ENCODE measurements at places on chromosomes 4 and X.

DNA sequence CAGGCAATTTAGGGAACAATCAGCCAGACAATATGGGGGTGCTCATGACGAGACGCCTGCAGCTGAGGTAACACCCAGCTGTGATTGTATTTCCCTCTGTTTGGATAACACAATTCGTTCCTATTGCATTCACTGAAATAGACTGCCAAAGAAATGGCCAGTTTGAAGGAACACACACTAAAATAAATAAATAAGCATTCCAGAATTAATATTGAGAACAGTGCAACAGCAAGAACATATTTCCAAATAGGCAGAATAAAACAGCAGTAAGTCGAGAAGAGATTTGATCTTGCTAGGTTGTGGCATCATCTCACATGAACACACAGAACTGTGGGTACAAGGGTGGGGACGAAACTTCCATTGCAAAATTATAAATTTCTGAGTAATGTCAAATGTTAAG, 133.5 kb upstream of the FAM47B start:
- no peak for DNase-seq

DNA sequence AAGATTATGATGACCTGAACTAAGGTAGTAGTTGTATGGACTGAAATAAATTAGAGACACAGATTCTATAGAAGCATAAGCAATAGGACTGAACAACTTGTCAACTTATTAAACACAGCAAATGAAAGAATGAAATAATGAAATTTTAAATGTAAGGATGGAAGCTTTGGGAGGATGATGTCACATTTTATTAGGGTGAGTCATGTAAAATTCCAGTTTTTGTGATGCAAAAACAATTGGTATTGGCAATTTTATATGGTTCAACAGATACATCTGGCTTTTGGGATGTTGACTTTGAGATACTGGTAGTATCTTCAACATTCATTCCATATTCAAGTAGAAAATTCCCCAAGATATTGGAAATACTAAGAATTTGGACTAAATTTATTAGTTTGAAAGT, 72.7 kb upstream of the IL15 start:
- DNase-seq: no peak

GRCh38 chr4:38500433-38500832, 163.6 kb upstream of the KLF3 start:
- DNase-seq: no peak

GRCh38 chrX:155857561-155857960, 23.6 kb upstream of the VAMP7 start:
- DNase-seq: no peak

DNA sequence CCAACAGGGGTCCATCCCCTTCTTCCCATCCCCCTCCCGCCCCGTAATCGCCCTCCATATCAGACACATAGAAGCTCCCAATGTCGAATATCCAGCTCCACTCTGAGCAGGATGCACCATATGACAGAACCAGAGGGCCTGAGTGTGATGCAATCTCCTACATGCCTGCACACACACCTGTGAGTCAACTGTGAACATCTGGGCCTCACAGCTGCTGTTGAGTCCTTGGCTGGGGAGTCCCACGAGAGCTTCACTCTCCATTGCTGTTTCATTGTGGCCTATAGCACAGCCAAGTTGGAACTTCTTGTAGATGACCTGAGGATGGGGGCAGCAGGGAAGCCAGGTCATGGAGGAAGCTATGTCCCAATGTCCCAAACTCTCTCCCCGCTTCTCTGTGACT, 8.2 kb downstream of the SLC38A5 start:
- no peak for DNase-seq

GRCh38 chr4:109172301-109172700, 130.2 kb downstream of the COL25A1 start:
- no peak for DNase-seq

DNA sequence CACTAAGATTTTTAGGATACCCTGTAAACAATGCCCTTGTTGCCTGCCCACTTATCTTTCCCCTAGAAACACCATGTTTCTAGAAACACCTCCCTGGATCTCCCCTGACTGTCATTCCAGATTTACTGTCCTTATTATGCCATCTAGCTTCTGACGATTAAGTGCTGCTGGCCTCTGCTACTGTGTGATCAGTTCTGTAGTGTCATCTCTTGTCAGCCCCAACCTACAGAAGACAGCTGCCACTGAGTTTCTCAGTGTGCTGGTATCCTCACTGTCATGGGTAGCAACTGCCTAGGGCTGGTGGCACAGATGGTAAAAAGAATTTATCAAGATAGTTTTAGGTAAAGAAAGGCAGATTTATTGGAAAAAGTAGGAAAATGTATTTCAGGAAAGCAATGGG, 68.7 kb upstream of the WWC2 start:
- no peak for DNase-seq

GRCh38 chr4:102180046-102180445, 165.2 kb downstream of the SLC39A8 start:
- no peak for DNase-seq

GRCh38 chr4:48134081-48134480, at the start of gene TXK:
TXK (minus strand) TSS chr4:48134250; CDS start chr4:48134170, 80 bp downstream.
- no peak for DNase-seq

GRCh38 chr4:20195071-20195885, 56.4 kb upstream of the SLIT2 start:
- DNase-seq: no peak

DNA sequence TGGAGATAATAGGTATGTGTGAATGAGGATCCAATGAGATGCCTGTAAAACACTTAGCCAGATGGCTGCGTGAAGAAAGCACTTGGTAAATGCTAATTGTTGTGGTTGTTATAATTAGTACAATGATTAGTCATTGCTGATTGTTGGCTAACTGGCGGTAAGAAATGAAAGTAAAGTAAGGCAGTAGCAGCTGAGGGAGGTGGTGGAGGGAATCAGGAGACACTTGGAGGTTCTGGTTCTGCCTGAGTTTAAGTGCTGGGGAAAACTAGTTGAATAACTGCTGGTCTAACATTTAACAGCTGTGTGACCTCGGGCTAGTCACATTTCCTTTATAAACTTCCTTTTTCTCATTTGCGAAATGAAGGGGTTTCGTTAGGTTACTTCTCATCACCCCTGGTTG, 30.9 kb downstream of the CD38 start:
- no peak for DNase-seq

DNA sequence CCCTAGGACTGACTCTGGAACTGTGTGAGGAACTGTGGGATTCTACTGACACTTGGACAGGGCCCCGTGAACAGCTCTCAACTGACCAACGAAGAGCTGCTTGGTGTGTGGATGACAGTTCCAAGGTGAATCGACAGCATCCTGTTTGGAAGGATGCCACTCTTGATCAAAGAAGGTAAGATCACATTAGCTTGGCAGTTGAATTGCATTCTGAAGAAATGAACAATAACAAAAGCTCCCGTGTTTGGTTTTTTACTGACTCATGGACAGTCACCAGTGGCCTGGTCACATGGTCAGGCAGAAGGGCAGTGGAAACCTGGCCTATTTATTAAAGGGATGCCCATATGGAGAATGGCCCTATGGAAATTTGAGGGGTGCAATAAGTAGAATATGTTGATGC, 33.1 kb upstream of the GPR34 start:
- no peak for DNase-seq

DNA sequence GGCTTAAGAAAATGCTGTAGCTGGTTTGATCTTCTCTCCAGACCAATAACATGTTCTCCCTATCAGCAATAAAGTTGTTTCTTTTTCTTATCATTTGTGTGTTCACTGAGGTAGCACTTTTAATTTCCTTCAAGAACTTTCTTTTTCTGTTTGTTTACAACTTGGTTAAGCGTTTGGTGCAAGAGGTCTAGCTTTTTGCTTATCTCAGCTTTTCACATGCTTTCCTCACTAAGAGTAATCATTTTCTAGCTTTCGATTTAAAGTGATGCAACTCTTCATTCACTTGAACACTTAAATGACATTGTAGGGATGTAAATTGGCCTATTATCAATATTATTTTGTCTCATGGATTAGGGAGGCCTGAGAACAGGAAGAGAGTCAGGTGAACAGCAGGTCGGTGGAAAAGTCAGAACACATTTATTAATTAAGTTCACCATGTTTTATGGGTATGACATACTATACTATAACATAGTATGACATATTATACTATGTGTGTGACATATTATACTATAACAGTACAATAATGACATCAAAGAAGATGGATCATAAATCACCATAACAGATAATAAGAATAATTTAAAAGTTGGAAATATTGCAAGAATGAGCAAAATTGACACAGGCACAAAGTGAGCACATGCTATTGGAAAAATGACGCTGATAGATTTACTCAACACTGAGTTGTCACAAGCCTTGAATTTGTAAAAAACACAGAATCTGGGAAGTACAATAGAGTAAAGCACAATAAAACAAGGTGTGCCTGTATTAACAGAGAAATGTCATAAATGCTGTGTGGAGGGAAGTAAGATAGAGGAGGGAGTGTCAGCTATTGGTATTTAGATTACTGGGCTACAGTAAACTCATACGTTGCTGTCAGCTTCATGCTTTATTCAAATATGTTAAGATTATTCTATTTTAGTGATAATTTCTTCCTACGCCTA, 218.6 kb upstream of the SLC7A11 start:
- DNase-seq: no peak

DNA sequence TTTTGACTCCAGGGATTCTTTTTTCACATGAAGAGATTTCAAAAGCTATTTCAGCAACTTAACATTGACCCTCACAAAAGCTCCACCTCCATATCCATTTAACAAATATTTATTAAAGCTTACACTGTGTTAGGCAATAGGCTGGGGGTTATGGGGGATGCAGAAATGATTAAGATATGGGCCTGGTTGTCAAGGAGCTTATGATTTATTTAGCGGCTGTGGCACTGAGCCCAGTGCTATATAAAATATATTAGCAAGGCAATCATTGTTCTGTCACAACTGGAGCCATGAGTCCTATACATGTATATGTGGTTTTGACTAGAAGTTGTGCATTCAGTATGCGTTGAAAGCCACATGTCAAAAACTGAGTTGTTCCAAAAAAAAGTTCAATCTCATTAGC, 131.1 kb downstream of the GPC3 start:
- no peak for DNase-seq

DNA sequence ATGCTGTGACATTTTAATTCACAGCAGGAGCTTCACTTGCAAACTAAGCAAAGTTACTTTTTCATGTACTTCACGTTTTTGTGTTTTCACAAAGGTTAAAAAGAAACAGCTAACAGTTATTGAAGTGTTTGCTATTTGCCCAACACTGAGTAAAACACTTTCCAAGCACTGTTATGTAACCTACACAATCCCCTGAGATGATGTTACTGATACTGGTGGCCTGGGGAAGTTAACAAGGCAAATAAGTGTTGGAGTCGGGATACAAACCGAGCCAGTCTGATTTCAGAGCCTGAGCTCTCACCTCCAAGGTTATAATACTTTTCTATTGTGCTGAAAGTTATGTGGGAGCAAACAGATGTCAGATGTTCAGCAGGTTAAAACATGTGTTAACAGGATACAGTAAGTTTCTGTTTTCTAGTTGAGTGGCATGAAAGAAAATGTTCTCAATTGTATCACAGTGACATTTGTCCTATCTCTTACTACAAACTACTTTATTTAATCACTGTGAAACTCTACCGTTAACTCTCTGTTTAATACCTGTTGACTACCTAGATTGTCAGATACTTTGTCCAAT, 3.9 kb upstream of the CXCL13 start:
- DNase-seq: no peak

GRCh38 chr4:8129785-8130184, 28.8 kb downstream of the ABLIM2 start:
- DNase-seq: no peak

GRCh38 chr4:1152290-1152689, 20.1 kb downstream of the SPON2 start:
- DNase-seq: no peak

DNA sequence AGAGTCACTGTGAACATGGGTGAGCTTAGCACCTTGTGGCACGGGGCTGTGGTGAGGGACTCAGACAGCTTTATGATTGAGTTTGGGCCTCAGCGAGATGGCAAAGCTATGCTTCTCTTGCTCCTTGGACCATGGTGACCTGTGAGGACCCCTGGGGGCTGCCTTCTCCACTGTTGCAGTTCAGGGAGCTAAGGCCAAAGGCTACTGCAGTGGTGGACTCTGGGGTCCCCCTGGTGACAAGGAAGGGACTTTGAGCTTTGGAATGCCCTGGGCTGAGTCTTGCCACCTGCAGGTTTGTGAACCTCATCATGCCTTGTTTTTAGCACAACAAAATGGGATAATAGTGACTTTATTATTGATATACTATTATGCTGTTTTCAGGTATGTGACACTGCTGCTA, 36.5 kb downstream of the TBL1X start:
- no peak for DNase-seq

DNA sequence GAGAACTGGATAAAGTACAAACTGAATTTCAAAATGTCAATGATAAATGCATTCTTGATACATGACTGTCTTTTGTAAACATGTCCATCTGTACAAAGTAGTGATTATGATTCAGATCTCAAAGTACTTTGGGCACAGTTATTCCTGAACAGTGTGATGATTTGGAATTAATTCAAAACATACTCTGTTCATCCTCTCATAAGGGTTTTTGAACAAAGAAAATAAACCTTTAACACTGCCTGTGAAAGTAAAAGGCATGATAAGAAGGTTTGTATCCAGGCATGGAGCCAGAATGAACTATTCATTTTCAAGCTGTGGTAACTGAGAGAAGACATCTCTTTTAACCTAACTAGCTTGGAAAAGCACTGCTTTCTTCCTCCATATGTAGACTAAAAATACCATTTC, 883 bp upstream of the KLHL4 start:
- no peak for DNase-seq

GRCh38 chr4:121957266-121957665, 5.4 kb upstream of the TRPC3 start:
- DNase-seq: no peak

- no peak for DNase-seq
Observed at GRCh38 chrX:94097868-94098267, 423.9 kb downstream of the FAM133A start.

- DNase-seq: no peak
Observed at GRCh38 chrX:132474544-132475248, 14.1 kb downstream of the MBNL3 start.

- DNase-seq: no peak
Observed at GRCh38 chrX:122850326-122850725, 333.8 kb upstream of the GRIA3 start.

DNA sequence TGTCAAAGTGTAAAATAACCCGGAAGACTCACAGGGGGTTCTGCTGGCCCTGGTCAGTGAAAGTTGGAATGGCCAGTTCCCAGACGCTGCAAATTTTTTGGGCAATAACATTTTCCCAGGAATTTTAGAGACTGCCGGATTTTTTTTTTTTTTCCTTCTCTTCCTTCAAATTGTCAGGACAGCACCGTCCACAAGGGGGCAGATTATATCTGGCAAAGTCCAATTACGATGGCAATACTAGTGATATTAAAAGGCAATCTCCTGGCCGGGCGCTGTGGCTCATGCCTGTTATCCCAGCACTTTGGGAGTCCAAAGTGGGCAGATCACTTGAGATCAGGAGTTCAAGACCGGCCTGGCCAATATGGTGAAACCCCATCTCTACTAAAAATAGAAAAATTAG, 20.5 kb downstream of the SLC25A5 start:
- no peak for DNase-seq

GRCh38 chr4:29467044-29467717, 1253.0 kb upstream of the PCDH7 start:
- no peak for DNase-seq

GRCh38 chrX:153706799-153707198, 17.4 kb downstream of the BCAP31 start:
- no peak for DNase-seq

- DNase-seq: no peak
Observed at GRCh38 chr4:54215379-54216077, 13.6 kb upstream of the PDGFRA start.

- no peak for DNase-seq
Observed at GRCh38 chr4:172899861-172900260, 268.8 kb upstream of the GALNT7 start.
